ENCODE measurements at places on chromosomes 4 and X.

- no peak for DNase-seq
Measured at GRCh38 chrX:54423161-54423888, 16.9 kb upstream of the TSR2 start.

- no peak for DNase-seq
Measured at GRCh38 chr4:100696531-100696930, 178.7 kb upstream of the EMCN start.

DNA sequence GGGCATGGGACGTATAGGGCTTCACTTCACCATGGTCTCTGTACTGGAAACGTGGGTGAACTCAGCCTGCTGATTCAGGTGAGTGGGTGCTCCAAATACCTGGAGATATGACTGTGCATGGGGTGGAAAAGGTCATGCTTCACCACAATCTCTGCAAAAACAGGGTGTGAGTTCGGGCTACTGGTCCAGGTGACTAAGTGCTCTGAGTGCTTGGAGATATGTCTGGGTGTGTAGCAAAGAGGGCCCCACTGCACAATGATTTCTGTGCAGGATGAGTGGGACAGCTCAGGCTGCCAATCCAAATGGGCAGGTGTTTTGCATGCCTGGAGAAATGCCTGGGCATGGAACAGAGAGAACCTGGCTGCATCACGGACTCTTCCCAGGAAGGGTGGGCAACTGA is 11.2 kb upstream of the CPXCR1 start:
- DNase-seq: no peak

- DNase-seq: peak; percentile 60
Measured at GRCh38 chr4:176671532-176671931, 121.2 kb downstream of the VEGFC start.

GRCh38 chrX:21153503-21153902 is 220.7 kb upstream of the CNKSR2 start:
- no peak for DNase-seq

- DNase-seq: no peak
Measured at GRCh38 chr4:61493470-61493869, 293.3 kb downstream of the ADGRL3 start.

GRCh38 chrX:101485212-101485949 is at the start of gene ARMCX4:
ARMCX4 (plus strand) TSS chrX:101485456; CDS start chrX:101488590, 3,134 bp downstream.
- DNase-seq: no peak

- no peak for DNase-seq
Measured at GRCh38 chrX:79117078-79117477, 27.4 kb upstream of the GPR174 start.

DNA sequence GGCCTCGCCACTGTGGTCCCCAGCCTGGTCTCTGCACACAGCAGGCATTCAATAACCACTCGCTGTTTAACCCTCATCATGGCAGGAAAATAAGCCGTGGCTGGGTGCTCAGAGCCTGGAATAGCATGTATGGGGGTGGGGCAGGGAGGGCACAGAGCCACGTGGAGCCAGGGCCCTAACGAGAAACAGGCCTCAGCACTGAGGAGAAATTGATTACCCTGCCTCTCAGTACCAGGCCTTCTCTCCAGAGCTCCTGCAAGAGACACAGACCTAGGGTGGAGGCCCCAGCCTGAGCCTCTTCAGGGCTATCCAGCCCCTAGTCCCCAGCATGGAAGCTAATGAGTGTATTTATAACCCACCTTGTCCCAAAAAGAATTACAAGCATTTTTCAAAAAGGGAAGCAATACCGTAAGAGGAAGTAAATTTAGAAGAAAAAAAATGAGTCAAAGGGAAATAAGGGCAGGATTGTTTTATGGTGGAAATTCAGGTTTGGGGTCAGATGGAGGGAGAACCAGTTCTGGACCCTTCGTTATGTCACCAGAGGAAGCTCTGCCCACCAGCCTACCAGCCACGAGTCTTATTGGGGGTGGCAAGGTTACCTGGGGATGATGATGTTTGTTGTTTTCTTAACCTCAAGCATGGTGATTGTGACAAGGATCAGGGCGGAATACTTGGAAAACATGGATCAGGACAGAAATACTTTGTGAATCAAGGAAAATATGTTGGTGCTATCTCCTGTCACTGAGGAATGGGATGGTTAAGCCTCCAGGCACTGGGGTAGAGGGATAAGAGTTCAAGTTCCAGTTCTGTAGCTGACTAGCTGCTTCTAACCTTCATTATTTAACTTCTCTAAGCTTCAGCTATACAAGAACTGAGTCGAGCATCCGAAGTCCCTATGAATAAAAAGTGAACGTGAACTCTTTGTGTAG is 101.9 kb upstream of the RBPJ start:
- peak; percentile 47 for DNase-seq

- no peak for DNase-seq
Measured at GRCh38 chr4:149279331-149279730, 536.3 kb downstream of the IQCM start.

GRCh38 chr4:5824227-5824626 is 68.7 kb downstream of the CRMP1 start:
- DNase-seq: no peak

DNA sequence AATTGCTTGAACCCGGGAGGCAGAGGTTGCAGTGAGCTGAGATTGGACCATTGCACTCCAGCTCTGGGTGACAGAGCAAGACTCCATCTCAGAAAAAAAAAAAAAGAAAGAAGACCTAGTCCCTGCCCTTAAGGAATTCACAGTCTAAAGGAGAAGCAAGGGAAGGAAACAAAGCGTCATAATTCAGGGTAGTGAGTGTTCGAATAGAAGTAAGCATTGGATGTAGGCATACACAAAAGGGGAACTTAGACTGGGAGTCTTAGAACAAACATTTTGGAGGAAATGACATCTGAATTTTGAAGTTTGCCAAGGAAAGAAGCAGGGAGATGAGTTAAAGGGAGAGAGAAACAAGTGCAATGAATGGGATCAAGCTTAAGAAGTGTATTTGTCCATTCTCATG is 32.4 kb downstream of the PPM1K start:
- no peak for DNase-seq

DNA sequence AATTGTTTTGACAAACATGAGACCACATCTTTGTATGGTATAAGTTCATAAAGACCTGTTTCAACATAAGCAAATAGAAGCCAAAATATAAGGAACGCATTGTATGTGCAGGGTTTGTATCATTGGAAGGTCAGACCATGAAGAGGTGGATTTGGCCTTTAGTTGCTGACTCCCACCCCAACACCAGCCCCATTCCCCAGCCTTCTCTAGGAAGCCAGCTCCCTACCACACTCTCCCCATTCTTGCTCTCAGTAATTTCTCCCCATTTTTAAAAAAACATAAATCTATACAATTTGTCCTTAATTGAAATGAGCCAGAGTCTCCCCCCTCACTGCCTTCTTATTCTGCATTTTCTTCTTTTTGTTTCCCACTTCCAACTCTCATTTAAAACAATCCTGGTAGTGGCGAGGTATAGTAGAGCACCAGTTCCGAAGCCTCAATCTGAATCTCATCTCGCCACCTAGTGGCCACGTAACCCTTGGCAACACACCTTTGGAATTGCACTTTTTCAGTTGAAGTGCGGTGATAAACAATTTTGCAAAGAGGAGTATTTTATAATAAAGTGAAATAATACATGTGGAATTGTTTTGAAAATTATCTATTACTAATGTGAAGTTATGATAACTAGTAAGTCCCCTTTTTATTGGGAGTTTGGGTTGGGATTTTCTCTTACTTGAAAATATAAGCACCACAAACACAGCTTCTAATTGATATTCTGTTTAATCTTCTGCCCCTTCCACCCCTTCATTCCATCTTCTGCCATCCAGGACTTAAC is 126.6 kb downstream of the ASB9 start:
- no peak for DNase-seq

DNA sequence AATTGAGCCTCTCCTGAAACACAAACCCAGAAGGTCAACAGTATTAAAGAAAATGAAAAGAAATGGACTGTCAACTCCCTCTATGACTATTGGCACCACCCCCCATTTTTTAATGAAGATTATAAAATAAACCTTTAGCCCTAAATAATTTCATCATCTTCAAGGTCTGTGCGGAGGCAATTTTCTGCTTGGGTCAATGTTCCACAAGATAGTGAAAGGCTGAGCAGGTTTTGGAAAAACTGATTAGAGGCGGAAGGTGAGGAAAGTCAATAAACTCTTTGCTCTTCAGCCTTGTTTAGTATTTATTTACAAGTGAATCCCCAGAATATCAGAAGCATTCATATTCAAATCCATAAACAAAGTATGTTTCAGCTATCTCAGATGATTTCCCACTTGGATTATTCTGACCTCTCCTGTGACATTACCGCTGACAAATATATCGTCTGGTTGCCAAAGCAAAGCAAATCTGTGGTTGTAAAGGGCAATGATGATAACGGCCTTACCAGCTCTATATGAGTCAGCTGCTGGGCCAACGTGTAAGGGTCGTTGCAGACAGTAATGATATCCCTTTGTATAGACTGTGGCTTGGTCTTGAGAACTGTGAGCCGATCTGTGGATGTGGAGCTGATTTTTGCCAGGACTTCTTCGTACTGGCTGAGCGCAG is 24.0 kb downstream of the RASGEF1B start:
- no peak for DNase-seq

DNA sequence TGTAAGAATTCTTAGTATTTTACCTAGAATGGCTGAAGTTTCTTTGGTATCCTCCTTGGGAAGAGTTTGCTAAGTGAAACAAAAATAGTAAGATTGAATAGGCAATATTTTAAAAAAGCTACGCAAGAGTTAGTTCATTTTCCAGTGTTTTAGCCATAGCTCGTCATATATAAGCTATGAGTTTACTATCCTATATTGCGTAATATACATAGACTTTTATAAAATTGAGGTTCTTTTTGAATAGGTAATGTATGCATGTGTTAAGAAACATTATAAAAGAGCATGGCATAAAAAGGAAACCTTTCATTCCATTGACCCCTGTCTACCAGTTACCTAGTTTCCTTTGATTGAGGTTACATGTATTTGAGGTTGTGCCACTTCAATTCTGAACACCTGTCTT is 67.0 kb downstream of the DACH2 start:
- DNase-seq: no peak

GRCh38 chr4:127668770-127669169 is 36.0 kb downstream of the INTU start:
- DNase-seq: no peak

DNA sequence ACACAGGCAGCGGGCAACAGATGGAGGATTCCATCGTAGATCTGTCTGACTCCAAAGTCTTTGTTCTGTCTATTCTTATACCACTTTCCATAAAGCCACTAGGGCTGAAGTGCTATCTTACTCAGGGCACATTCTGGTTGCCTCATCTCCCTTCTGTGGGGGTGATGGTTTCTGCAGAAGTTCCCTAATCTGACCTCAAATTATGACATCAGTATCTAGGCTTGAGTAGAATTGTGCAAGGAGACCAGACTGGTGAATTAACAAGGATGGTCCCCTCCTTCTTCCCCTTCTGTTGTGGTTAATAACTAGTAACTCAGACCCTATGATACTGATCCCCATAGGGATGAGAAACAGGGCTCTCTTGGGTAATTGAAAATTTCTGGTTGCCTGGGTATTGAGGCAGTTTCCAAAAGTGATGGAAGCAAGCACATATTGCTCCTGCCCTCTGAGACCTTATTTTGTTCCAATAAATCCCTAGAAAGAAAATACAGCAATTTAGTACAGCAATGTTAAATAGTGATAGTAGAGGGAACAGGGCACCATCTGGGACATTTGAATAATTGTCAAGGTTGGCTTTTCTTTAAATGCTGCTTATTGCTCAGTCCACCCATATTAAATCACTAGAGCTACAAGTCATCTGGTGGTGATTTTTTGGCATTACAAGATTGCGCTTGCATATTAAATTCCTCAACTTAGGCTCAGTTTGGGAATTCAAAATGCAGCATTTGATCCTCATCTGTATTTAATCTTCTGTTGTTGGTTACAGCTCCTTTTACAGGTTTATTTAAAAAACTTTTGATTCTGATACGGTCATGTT is 57.3 kb upstream of the AP1S2 start:
- DNase-seq: peak; percentile 95

DNA sequence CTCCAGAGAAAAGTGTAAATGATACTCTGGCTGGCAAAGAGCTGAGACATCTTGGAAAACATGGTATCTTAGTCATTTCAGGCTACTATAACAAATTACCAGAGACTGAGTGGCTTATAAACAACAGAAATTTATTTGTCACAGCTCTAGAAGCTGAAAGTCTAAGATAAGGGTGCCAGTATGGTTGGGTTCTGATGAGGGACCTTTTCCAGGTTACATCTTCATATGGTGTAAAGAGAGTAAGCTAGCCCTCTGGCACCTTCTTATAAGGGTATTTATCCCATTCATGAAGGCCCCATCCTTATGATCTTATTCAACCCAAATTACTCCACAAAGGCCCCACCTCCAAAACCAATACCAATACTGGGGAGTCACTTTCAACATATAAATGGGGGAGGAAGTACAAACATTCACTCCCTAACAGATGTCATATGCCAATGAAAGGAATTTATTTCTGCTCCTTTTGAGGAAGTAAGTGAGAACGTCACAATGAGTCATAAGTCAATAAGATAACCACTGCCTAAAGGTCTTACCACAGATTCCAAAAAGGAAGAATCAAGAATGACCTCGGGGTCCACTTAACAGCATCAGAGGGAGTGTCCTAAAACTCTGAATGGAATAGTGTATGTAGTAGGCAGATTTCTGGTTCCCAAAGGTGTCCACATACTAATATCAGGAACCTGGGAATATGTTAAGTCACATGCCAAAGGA is 246.6 kb downstream of the OPHN1 start:
- DNase-seq: peak; percentile 32

All from SIG-M5 (cell line).